ENCODE measurements at places on chromosomes 4 and X.

DNA sequence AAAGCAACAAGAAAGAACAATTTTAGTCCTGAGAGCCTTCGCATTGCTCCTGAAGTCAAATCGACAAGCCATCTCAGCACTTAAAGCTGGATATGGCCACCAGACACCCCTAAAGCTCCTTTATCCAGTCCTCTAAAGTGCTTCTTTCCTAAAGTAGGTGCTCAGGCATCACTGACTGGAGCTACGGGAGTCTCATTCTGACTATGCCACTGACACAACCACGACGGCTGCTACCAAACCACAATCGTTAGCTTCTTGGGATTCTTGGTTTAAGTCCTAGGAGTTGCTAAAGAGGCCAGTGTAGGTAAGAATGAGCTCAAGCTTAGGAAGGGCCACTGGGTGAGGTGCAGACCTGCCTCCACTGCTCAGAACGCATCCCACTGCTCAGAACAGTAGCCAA lies 1.0 kb downstream of the SLC10A6 start:
- no peak for DNase-seq

GRCh38 chrX:6574762-6575161 lies 39.8 kb upstream of the VCX3A start:
- DNase-seq: no peak

GRCh38 chr4:4170596-4171150 lies 56.1 kb downstream of the OTOP1 start:
- no peak for DNase-seq

GRCh38 chr4:4693258-4693657 lies 151.4 kb upstream of the STX18 start:
- no peak for DNase-seq

DNA sequence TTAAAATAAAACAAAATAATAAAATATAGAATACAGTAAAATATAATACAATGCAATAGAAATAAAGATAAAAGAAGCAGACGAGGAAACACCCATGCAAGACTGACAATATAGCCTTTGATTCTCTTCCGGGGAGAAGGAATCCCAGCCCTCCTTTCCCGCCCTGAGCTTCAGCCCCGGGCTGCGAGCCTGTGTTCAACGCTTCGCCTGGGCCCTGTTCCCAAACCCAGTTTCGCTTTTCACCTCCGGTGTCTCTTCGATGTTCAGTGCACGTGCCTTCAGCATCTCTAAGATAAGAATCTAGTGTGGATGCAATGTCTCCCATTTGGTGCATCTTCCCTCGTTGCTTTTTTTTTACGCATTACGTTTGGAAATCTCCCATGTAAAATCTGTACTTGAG lies 38.4 kb upstream of the ARSD start:
- DNase-seq: no peak

- no peak for DNase-seq
Observed at GRCh38 chr4:139630991-139631390, 34.6 kb upstream of the MGST2 start.
